ENCODE measurements at places on chromosomes 1 and 21.

DNA sequence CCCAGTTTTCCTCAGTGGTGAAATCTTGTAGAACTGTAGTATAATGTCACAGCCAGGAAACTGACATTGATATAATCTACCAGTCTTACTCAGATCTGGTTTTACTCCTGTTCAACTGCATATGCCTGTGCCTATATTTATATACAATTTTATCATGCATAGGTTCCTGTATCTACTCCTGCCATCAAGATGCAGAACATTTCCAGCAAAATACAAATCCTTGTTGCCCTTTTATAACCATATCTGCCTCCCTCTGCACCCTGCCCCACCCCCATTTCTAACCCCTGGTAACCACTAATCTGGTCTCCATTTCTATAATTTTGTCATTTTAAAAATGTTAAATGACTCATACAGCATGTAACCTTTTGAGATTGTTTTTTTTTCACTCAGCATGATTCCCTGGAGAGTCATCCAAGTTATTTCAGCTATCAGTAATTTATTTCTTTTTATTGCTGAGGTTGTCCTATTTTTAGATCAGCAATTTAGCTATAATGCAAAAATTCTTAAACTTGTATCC is 8.1 kb downstream of the UTP25 start:
- no peak for DNase-seq

DNA sequence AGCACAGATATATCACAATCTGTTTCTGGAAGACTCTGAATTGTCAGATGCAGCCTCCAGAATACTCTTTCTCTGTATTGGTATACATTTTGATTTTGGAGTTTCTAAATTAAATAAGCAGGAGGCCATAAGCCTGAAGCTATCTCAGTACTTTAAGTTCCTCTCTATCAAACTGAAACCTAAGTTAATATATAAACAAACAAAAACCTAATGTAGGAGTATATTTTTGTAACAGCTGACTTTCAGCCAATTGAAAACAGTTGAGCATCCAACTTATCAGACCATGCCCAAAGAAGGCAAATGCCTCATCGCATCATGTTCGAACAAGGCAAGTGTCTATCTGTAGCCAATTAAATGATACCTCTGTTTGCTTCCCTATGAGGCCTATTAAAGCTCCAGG is 1054.4 kb downstream of the AMY1C start:
- no peak for DNase-seq

DNA sequence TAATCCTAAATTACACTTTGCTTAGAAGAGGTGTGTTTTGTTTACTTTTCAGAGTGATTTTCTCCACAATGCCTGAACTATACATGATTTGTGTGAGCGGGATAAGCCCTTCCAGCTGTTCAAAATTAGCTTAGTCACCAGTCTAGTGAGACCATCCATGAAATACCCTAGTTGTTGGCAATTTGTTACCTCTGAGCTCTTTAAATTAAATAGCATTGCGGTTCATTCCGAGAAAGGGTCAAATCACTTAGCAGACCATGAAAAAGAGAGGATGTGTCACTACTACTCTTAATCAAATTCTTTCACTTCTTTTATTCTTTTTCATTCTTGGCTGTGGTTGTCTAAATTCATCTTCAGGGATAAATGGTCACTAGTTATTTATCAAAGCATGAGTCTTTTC is 11.9 kb upstream of the VAV3 start:
- DNase-seq = no peak

- no peak for DNase-seq
These were observed 45.7 kb downstream of the SLC9A1 start for GRCh38 chr1:27109103-27109822.

- DNase-seq = no peak
These were observed 64.8 kb upstream of the PTCH2 start for GRCh38 chr1:44907893-44908292.

DNA sequence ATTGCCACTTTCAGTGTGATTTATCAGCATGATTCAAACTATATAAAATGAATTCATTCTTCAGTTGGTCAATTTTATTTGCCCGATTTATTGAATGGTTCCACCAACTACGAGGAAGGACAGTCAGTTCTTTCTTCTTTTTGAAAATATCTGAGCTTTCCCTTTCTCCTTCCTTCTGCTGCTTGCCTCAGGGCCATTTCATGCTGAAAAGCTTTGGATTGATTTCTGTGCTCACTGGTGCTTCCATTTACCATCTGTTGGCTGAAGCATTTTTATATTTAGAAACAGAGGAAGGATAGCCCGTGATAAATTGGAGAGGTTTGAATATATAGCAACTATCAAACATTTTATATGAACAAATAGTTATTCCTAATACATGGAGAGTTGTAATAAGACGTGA is 68.9 kb upstream of the ADAMTS5 start:
- no peak for DNase-seq

- no peak for DNase-seq
These were observed 13.4 kb downstream of the ENTREP3 start for GRCh38 chr1:155241841-155242264.

- DNase-seq = no peak
These were observed 4.1 kb upstream of the EPS8L3 start for GRCh38 chr1:109767637-109768334.

DNA sequence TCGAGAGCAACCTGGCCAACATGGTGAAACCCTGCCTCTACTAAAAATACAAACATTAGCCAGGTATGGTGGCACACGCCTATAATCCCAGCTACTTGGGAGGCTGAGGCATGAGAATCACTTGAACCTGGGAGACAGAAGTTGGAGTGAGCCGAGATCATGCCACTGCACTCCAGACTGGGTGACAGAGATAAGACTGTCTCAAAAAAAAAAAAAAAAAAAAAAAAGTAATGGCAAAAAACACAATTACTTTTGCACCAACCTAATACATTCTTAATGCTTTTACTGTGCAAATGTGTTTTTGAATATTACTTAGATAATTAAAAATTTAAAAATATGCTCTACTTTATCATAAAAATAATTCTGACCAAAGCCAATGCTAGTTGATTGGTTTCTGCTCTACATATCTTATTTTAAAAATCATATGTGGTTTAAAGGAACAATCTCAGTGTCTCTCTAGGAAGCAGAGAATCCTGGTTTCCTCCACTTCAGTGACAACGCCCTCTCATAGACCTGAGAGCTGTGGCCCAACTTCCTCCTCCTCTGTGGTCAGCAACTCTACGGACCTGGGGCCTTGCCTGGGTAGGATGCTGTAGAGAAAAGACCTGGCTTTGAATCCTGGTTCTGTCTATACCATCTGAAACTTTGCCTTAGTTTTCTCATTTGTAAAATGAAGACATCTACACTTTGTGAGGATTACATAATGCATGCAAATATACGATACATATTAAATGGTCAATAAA is 64.7 kb downstream of the TGFBR3 start:
- DNase-seq = no peak

DNA sequence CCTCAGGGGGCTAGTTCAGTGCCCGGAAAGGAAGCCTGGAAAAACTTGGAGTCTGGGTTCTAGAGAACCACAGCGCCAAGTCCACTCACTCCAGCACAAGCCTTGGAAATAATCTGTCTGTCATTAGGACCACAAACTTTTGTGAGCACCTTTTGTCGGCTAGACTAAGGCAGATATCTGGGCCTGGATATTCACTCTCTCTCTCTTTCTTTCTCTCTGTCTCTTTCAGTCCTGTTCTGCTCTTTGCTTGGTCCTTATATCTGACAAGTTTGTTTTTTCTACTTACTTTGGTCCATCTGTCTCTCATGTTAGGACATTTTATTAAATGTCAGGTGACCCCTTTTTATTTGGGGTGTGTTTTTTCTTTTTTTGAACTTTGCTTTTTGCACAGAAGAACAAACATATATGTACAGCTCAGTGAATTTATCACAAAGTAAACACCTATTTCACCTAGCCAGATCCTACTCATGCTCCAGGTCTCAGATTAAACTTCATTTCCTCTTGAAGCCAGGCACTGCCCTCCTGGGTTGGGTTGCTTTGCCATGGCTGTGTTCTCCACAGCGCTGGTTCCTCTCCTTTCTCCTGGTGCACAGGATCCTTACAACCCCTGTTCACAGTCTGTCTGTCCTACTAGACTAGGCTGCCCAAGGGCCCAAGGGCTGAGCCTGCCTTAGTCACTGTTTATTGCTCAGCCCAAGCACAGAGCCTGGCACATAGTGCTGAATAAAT is 40.8 kb downstream of the TCEANC2 start:
- no peak for DNase-seq

DNA sequence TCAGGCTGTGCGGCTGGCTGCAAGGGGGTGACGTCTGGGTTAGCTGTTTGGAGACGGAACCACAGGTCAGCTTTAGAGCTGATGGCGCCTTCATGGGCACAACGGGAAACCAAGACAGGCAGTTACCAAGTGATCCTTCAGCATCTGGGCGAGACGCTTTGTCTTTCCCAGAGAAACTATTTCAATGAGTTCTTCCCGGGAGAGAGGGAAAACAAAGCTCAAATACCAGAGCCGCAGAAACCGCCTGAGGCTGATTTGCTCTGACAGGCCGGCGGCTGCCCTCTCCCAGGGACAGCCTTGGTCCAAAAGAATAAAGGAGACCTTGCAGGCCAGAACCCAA is 76.5 kb downstream of the CD58 start:
- no peak for DNase-seq

GRCh38 chr21:37231671-37232070 is 35.5 kb downstream of the VPS26C start:
- no peak for DNase-seq

GRCh38 chr21:45033791-45034555 is 40.4 kb upstream of the ADARB1 start:
- no peak for DNase-seq

GRCh38 chr1:39413902-39414528 is 77.4 kb upstream of the BMP8A start:
- DNase-seq = no peak

GRCh38 chr1:153291514-153291913 is 21.2 kb downstream of the PGLYRP3 start:
- no peak for DNase-seq

GRCh38 chr1:198119906-198120305 is 36.9 kb upstream of the NEK7 start:
- no peak for DNase-seq

DNA sequence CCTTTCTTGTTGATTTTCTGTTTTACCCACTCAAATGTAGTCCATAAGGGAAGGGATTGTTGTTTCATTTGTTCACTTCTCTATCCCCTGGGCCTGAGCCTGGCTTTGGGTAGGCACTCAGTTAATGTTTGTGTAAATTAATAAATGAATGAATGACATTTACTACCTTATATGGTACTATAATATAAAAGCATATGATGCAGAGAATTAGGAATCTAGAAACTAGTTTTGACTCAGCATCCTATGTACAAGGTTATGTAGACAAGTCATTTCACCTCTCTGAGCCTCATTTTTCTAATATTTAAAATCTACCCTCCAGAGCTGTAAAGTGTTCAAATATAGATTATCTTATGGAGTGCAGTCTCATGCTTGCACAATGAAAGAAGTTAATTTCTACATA is 68.9 kb upstream of the S1PR1 start:
- no peak for DNase-seq

GRCh38 chr1:15229707-15230131 is 17.3 kb upstream of the FHAD1 start:
- no peak for DNase-seq

DNA sequence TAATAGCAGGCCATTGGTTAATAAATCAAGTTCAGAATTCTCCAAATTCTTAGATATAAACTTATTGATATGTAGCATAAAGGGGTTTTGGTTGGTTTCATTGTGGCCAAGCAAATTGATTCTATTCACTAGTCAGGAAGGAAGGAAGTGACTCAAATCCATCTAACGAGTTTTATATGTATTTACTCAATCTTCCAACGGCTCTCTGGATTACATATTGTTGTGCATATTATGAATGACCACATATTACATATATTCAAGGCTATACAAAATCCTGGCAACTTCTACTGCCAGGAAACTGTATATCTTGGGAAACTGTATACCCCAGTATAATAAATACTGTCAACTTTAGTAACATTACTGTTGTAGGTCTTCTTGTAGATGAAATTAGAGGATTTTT is 20.1 kb upstream of the PDE4B start:
- DNase-seq = no peak

DNA sequence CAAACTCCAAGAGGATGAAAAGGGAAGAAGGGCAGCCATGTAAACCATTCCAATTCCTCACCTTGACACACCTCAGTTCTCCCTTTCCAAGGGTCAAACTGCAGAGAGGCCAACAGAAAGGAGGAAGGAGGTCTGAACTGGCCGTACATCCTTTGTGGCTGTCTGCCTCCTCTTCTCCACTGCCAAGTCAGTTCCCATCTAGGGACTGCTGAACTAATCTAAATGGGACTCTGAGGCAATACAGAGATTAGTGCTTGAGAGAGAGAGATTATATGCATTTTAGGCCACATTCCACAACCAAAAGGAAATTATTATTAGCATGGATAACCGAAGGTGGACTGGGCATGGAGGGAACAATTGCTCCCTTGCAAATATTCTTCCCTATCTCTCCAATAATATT is 2.7 kb downstream of the ARHGEF11 start:
- DNase-seq = no peak

GRCh38 chr1:161849518-161849917 is 83.4 kb downstream of the ATF6 start:
- no peak for DNase-seq

GRCh38 chr1:23426828-23427227 is 2.3 kb upstream of the TCEA3 start:
- no peak for DNase-seq

GRCh38 chr1:26122988-26123973 is 11.7 kb downstream of the PDIK1L start:
- no peak for DNase-seq

- DNase-seq = no peak
These were observed 135.4 kb downstream of the DISC1 start for GRCh38 chr1:231761747-231762541.

GRCh38 chr1:74412244-74412643 is 100.2 kb downstream of the LRRC53 start:
- DNase-seq = no peak
